ENCODE measurements at places on chromosomes 6 and 20.

- peak; percentile 87 for DNase-seq
These were observed 78.1 kb downstream of the PRDM1 start for GRCh38 chr6:106163966-106164877.

DNA sequence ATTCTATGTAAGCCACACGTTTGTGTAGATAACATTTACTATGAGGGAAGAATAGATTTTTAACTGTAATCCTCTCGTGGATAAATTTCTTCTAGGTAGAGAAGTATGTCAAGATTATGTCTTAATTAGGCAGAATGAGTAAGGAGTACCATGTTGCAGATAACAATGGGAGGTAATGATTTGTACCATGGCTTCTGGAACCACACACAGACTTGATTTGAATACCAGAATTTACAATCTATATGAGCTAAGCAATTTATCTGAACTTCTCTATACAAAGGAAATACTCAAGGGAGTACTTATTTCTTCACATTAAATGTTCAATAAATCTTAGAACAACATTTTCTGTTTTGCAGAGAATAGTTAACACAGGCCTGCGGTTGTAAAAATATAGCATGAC lies 51.5 kb downstream of the RPS12 start:
- no peak for DNase-seq

GRCh38 chr6:44576132-44576631 lies 188.7 kb downstream of the CDC5L start:
- DNase-seq, result no peak

DNA sequence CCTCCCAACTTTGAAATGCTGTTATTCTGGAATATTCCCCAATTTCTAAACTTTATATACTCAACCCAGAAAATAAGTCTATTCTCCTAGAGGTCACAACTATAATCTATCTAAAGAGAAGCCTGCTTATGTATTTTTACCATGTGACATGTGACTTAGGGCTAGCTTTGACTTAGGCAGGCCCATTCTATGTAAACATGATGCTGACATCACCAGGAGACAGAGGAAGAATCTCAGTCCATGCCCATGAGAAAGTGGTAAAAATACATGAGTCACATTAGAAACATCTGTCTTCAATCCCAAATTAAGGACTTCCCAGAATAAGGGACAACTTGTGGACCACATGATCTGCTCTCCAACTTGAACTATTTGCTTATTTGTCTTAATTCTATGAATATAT lies 113.6 kb upstream of the ID4 start:
- DNase-seq, result no peak

DNA sequence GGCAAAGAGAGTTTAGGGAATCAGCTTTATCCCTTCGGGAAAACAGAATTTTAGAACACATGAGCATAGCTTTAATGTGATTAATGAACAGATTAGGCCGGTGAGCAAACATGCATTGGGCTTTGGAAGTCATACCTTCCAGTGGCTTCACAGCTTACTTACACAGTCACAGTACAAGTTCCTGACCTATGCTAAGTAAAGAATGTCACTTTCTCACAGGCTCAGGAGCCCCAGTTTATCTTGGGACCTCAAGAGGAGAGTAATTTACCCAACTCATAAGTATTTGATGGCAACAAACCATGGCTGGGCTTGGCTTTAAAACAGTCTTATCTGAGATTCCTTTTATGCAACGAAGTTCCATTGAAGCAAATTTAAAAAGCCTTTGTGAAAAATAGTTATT lies 195.9 kb downstream of the AKAP7 start:
- no peak for DNase-seq

- DNase-seq, result no peak
These were observed 10.7 kb downstream of the DLL1 start for GRCh38 chr6:170279977-170280688.

DNA sequence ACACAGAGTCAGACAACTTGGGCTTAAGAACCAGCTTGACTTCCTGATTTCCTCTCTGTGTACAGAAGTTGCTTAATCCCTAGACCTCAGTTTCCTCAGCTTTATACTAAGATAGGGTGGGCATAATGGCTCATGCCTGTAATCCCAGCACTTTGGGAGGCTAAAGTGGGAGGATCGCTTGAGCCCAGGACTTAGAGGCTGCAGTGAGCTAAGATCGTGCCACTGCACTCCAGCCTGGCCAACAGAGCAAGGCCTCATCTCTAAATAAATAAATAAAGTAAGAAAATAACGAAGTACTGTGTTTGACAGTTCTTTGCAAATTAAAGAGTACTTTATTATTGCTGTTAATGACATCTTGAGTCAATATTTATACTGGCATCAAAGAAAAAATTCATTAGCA lies 41.7 kb downstream of the CNKSR3 start:
- no peak for DNase-seq

GRCh38 chr6:24064106-24064505 lies 61.9 kb upstream of the NRSN1 start:
- no peak for DNase-seq

DNA sequence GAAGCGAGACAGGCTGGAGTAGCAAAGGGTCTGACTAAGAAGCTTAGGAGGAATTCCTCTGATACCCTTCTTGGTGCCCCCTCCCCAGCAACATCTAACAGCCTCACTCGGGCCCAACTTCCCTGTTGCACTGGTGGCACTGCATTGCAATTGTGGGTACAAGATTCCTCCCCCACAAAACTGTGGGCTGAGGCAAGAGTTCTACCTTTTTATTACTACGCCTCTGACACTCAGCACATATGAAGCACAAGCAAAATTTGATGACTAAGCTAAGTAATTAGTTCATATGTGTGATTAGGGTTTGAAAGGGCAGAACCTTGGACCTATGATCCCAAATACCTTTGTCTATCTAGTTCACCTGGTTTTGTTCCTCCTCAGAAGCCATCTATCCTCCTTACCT lies 83.5 kb downstream of the ZHX3 start:
- no peak for DNase-seq

DNA sequence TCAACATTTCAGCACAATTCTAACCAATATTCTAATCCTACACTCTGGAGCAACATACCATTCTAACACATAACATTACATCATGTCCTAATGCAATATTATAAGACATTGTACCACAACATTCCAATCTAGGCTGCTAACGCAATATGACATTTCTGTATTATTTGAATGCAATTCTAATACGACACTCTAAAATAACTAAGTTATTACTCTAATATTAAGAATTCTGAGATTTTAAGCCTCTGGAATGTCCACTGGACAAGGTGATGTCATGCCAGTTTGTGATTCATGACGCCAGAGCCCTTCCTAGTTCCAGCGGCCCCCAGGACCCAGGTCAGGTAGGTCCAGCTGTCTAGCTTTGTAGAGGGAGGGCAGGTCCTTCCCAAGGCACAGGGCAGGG lies 69.7 kb upstream of the SIRPA start:
- no peak for DNase-seq

DNA sequence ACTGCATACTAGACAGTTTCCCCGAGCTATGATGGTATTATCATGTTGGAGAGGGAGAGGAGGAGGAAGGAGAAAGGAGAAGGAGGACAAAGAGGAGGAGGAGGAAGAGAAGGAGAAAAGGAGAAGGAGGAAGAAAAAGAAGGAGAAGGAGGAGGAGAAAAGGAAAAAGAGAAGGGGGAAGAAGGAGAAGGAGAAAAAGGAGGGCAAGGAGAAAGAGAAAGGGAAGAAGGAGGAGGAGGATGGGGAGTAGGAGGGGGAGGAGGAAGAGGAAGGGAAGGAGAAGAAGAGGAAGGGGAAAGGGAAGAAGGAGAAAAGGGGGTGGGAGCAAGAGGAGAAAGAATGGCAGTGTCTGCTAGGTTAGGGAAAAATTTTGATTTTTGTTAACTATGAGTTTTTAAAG lies 35.1 kb upstream of the PRELID3B start:
- DNase-seq, result no peak

DNA sequence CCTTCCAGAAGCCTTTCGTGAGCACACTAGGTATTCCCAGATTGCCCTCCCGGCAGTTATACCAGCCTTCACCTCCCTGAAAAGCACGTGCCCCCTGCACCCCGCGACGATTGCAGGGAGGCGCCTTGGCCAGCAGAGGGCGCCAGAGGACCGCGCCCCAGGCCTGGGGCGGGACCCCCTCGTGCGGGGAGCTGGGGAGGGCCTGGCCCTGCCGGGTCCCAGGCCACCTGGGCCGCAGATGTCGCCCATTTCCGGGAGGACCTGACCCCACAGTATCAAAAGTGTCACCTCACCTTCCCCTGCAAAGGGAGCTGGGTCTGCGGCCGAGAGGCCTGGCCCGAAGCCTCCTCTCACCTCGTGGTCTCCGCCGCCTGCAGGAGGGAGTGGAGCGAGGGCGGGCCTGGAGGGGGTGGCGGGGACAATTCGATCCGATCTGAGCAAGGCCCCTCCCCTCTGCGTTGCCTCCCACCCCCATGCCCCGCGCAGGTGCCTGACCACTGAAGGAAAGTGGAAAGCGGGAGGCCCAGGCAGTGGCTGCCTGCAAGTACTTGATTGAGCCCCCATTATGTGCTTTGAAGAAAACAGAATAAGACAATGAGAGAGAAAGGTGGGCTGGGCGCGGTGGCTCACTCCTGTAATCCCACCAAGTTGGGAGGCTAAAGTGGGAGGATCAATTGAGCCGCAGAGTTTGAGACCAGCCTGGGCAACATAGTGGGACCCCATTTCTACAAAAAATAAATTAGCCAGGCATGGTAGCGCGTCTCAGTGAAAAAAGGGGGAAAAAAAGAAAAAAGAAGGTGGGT lies 3.5 kb upstream of the SNAI1 start:
- DNase-seq, result no peak

DNA sequence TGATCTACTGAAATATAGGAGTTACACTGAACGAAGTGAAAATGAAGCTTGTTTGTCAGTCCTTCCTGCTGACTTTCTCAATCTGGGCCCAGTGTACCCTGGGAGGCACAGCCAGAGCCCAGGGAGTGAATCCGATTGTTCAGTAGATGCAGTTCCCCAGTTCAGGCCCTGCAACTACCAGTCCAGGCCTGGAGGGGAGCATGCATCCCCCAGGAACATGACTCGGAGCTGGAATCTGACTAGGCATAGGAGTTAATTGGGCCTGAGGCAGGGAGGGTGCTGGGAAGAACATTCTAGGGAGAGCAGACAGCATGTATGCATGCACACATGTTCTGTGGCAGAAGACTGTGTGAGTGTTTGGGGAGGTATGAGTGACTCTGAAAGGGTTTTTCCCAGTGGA lies 42.1 kb downstream of the PHACTR3 start:
- no peak for DNase-seq

- no peak for DNase-seq
These were observed 1349.6 kb downstream of the EPHA7 start for GRCh38 chr6:92069781-92070180.

DNA sequence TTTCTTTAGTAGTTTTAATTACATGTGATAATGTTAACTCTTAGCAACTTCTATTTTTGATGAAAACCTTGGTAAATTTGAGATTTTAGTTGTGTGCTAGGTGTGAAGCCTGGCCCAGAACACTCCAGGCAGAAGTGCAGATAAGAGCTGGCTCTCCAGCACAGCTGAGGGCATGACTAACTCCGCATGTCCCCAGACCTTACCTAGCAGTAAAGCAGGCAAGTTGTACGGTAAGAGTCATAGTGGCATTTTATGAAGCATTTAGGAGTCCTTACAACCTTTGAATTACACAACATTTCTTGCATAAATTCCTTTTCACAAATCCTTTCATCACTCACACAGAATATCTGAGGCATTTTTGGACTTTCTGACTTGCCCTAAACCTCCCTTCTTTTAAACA lies 67.2 kb downstream of the OPRM1 start:
- DNase-seq, result no peak

DNA sequence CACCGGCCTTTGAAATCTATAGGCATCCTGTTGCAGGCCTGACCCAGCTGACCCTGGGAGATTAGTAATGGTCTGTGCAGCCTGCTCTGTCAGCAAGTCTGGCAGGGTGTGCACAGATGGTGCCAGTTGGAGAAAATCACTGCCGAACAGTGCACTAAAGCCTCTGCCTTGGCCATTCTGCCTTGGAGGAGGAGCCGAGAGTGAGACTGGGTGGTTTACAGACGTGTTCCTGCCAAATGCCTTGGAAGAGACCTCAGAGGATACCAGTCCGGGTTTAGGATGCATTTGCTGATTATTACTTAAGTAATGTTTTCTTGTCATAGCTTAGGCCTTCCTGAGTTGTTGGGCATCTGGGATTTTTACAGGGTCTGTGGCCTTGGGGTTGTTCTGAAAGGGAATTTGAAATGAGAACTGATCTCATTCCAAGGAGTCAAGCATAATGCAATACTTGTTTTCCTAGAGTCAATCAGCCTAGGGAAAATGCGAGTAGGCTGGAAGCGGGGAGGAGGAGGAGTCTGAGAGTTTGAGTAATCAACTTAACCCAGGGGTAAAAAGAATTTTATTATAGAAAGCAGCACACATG lies 292.1 kb downstream of the SOX4 start:
- no peak for DNase-seq

- DNase-seq, result no peak
These were observed 56.6 kb downstream of the SLC23A2 start for GRCh38 chr20:4944518-4945313.

GRCh38 chr6:142804490-142804889 lies 140.5 kb downstream of the HIVEP2 start:
- DNase-seq, result no peak

DNA sequence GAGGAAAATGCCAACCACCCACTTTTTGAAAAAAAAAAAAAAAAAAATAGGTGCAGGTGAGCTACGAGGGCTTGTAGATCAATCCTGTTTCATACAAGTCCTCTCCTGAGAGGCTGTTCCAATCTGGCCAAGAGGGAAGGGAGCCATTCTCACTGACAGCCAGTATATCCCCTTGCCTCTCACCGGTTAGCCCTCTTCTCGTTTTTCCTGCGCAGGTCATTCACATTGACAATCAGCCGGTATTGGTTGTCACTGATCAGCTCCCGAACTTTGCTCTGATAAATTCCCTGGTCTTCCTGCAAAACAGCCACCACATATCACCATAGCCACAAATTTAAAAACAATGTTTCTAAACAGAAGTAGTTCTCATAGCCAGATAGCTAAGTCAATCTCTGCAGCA lies 1.4 kb downstream of the MCM3 start:
- DNase-seq, result no peak

DNA sequence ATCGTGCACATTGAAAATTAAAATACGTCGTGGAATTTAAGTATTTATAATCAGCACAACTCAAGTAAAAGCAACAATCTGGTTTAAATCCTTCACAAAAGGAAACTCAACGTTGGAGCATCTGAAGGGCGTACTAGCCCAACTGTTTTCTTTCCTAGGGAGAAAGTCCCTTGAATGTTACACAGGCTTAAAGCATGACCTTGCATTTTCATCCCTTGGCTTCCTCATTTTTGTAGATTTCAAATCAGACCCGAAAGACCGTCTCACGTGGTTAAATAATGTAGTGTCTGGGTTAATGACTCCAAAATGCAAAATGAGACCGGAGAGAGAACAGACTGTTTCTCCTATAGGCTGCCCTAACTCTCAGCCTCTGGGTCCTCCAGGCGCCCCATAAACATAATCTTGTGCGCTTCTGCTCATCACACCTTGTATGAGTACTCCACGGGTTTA lies 249.2 kb upstream of the RREB1 start:
- no peak for DNase-seq

GRCh38 chr20:47741669-47742608 lies 43.3 kb downstream of the SULF2 start:
- DNase-seq, result no peak

DNA sequence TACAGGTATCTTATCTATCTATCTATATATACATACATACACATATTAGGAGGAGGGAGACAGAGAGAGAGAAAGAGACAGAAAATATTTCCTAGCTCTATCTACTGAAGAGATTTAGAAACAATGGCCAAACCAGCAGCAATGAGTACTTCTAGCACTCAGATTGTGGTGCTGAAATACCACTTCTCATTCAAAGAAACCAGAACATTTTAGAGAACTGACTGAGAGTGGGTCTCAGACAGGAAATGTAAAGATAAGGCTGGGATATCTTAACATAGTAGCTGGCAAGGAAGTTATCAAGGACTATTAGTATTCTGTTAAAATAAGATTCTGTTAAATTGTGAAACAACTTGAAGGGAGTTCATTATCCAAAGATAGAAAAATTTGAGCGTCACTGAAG lies 57.0 kb downstream of the DNAAF9 start:
- no peak for DNase-seq
